ENCODE measurements at places on chromosomes 6 and 20. TPM values are rescaled to one million over a fixed set of nuclear protein-coding genes. Genes with fewer than 3 reads are reported as not detected.

GRCh38 chr20:4459081-4459480 lies 262.6 kb upstream of the PRND start:
- H3K27ac ChIP-seq: no peak overlapping the region
- no peaks in the 10 kb centered on the region for H3K27me3 ChIP-seq
- H3K4me3 ChIP-seq: no peak overlapping the region
- H3K36me3 ChIP-seq: peaks cover 8% of the 10 kb centered on the region

- no peak overlapping the region for H3K27ac ChIP-seq
- H3K36me3 ChIP-seq: peaks cover 32% of the 10 kb centered on the region
- no peak for DNase-seq
- no peaks in the 10 kb centered on the region for H3K27me3 ChIP-seq
- H3K4me1 ChIP-seq: no peaks in the 10 kb centered on the region
Observed at GRCh38 chr6:169766232-169766631, 14.8 kb downstream of the ERMARD start.

- H3K4me3 ChIP-seq: peak overlapping the region; percentile 26
- no peak overlapping the region for H3K27ac ChIP-seq
- H3K36me3 ChIP-seq: peaks cover 9% of the 10 kb centered on the region
- H3K4me1 ChIP-seq: peaks cover 86% of the 10 kb centered on the region
Observed at GRCh38 chr6:13256266-13257001, 71.9 kb downstream of the TBC1D7 start.

Gene HLA-DPB1
- polyA plus RNA-seq: 2,925 TPM

Gene ADGRB3
- polyA plus RNA-seq: not detected

Gene ELOVL4
- not detected for polyA plus RNA-seq

Gene CAGE1
- polyA plus RNA-seq: 0.08 TPM
